GM12891 (cell line): ENCODE measurements at places on chromosomes 1 and 21.

DNA sequence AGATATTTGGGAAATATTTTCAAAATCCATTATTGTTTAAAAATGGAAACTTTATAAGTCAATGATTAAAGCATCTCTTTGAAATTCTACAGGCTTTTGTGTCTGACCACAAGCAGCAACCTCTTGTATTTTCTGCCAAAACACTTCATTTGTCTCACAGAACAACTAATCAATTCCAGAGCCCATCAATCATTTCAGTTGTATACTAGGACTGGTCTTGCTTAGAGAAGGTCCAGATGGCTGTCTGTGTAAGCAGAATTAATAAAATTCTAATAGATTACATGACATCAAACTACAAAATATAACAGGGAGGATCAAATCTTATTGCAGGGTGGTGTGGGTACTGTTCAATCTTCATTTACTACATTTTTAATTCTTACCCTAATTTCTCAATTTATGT, 76.4 kb downstream of the ACBD6 start:
- no peak for DNase-seq

GRCh38 chr1:202075389-202075788, 47.3 kb upstream of the GPR37L1 start:
- DNase-seq, result no peak

DNA sequence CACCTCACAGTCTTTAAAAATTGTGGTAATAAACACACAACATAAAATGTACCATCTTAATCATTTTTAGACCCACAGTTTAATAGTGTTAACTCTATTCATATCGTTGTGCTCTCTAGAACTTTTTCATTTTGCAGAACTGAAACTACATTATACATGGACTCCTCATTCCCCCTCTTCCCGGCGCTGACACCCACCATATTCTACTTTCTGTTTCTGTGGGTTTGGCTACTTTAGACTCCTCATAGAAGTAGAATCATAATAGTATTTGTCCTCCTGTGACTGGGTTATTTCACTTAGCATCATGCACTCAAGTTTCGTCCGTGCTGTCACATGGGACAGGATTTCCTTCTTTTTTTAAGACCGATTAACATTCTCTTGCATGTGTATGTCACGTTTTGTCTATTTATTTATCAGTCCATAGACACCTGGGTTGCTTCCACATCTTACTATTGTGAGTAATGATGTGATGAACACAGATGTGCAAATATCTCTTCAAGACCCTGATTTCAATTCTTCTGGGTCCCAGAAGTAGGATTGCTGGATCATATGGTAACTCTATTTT, 62.9 kb upstream of the TMPRSS2 start:
- DNase-seq, result no peak

GRCh38 chr1:242824435-242824834, 299.9 kb upstream of the PLD5 start:
- DNase-seq, result no peak

- no peak for DNase-seq
Observed at GRCh38 chr1:59076612-59077011, 220.3 kb upstream of the FGGY start.

DNA sequence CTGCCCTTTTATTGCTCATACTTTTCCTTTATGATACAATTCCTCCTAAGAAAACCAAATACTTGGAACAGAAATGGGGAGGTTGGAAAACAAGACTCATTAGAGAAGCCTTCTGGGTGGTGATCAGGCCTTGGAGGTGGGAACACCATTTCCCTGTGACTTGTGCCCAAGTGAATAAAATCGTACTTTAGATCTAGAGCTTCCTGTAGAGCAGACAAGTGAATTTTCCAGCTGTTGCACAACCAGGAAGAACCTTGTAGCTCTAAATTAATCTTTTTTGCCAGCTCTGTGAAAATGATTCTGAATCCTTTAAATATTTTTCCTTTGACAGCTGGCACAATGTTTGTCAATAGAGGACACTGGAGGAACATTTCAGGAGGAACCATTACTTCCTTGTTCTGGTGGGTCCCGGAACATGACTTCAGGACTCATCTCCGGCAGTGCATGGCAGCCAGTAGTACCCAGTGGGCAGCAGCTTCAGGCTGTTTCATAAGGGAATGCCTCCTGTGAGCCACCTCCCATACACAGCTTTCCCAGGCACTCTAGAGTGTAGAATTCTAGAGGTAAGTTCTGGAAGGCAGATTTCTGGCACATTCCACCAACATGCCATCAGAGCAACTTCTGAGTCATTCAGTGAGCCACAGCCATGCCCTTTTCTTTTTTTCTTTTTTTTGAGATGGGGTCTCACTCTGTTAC, 5.5 kb upstream of the SNAPIN start:
- DNase-seq, result no peak

DNA sequence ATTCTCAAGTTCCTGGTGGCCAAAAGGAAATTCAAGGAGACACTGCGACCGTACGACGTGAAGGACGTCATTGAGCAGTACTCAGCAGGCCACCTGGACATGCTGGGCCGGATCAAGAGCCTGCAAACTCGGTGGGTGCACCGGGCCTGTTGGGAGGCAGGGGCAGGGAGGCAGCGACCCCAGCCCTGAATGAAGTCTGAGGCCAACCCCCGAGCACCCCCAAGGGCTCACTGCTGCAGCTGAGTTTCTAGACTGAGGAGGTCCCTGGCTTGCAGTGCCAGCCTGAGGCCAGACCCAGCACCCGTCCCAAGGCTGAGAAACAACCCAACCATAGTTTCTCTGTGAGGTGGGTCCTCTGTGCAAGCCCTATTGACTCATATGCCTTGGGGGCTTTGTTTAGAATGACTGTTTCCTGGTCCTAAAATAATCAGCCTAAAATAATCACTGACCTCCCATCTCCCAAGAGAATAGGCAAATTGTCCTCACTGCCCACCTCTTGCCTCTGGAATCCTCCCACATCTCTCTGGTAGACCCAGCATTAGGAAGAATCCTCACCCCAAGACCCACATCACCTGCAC, 27.1 kb downstream of the CITED4 start:
- DNase-seq, result no peak

GRCh38 chr1:219518168-219518906, 94.6 kb downstream of the ZC3H11B start:
- DNase-seq, result no peak

- no peak for DNase-seq
Observed at GRCh38 chr21:7957713-7958064, 2563.7 kb upstream of the TPTE start.

GRCh38 chr1:206814716-206815341, 42.5 kb upstream of the IL10 start:
- DNase-seq, result no peak

GRCh38 chr1:214717351-214717750, 114.4 kb downstream of the CENPF start:
- no peak for DNase-seq

- DNase-seq, result no peak
Observed at GRCh38 chr1:31376375-31377134, 3.7 kb upstream of the FABP3 start.

- peak; percentile 18 for DNase-seq
Observed at GRCh38 chr1:63615768-63616420, 22.7 kb downstream of the PGM1 start.

- no peak for DNase-seq
Observed at GRCh38 chr1:94002046-94002787, 93.0 kb upstream of the GCLM start.

DNA sequence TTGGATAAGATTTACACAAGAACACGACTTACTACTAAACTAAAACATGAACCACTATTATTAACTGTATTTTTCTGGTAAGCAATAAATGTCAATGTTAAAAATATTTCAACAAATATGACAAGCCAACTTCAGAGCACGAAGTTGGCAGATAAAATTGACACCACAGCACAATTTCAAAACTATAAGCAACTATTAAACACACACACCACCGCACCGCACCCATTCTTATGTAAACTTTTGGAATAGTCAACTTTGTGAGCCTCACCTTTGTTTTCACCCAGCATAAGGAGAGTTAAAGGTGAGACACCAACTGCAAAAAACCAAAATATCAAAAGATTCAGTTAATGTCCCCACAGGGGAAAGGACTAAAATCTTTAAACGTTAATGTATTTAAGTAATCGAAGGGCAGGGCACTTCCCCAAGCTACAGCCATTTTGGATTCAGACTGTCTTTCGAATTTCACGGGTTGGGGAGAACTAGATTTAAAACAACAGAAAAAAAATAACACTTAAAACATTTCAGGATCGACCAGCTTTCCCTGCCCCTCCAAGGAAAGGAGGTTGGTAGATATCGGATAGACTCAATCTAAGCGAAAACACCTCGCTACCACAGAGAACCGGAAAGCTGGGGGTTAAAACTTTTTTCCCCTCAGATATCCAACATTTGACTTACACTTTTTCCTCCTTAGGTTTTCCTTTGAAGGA, 872 bp downstream of the GPBP1L1 start:
- peak; percentile 5 for DNase-seq

DNA sequence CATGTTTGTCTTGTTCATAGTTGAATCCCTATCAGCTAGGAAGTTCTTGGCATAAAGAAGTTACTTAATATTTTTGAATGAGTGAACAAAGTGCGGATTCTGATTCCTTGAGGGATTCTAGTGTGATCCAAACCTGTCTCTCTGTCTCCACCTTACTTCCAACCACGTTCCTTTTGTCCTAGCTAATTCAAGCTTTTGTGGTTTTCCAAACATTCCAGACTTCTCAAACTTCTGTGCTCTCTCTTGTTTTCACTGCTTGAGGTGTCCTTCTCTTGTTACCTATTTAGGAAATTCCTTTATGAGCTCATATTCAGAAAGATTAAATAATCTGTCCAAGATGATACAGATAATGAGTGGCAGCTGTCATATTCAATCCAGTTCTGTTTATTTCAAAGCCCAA, 353.2 kb downstream of the PTBP2 start:
- no peak for DNase-seq

DNA sequence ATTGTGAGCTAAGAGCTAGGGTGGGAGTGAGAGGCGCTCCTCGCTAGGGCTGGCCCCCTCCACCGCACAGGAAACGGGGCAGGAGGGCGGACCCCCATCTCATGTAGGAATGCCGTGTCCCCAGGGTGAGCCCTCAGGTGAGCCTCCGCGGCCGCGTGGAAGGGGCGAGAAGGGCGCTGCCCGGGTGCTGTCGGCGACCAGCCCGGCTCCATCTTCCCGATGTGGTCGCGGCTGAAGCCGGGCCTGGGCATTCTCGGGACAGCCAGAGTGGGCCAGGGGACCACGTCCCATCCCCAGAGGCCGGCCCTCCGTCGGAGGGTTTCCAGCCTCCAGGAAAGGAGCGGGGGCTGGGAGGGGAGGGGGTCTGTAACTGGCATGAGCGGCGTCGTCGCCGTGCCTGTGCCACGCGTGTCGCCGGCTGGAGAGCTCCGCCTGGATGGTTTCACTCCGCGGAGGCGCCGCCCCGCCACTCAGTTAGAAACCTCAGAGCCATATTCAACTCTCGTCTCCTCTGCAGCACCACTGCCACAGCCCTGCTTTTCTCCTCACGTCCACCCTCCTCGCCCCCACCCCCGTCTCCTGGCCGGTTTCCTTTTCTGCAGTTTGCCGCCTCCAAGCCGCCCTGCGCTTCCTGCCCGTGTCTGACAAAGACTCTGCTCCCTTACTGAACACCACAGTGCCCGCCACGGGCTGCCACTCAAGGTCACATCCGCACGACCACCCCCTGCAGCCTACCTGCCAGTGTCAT, at the start of gene TMEM269:
TSS of gene TMEM269 (plus strand) at position 46 of the 748 bp plus-strand sequence. CDS start 4,903 bp downstream, outside the sequence.
- DNase-seq, result peak; percentile 46

- DNase-seq, result no peak
Observed at GRCh38 chr1:223825767-223826748, 19.7 kb downstream of the TP53BP2 start.

DNA sequence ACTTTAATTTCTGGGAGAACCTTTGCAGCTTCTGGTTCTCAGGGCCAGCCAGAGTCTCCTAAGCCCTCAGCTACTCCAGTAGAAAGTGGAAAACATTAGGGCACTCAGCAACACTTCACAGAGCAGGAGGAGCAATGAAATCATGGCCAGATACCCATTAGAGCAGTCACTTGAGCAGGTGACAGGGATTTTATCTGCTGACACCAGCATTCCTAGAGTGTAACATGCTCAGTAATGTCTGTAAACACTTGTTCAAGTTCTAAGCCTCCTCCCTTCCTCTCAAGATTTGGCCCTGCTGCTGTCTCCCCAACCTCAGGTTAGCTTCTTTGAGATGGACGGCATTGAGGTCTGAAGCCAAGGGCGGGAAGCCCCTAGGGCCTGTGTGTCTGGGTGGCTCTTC, 218.0 kb downstream of the GRIK3 start:
- DNase-seq, result no peak
